Liver (tissue), 10 donors: ENCODE measurements at places on chromosomes 5 and 9. TPM values are rescaled to one million over a fixed set of nuclear protein-coding genes. Genes with fewer than 3 reads are reported as not detected.

GRCh38 chr5:1498623-1499416 is 24.9 kb downstream of the LPCAT1 start:
- no peak for DNase-seq

DNA sequence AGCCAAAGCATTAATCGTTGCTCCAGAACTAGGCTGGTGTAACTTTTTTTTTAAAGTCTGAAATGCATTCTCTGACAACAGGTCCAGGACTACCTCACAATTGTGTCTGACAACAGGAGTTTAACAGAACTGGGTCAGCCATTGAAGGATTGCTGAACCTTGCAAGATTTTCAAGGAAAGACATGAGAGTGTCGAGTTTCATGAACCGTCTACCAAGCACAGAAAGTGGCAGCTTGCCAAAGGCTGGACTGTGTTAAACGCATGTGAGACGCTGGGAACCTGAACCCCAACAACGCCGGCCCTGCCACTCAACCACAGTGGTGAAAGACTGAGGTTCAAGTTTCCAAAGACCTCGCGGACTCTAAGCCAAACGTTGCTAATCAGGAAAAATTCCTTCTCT is 79.1 kb downstream of the LHFPL2 start:
- peak; percentile 35 for DNase-seq

SPINK5 gene
- total RNA-seq = 0.42 TPM

DNA sequence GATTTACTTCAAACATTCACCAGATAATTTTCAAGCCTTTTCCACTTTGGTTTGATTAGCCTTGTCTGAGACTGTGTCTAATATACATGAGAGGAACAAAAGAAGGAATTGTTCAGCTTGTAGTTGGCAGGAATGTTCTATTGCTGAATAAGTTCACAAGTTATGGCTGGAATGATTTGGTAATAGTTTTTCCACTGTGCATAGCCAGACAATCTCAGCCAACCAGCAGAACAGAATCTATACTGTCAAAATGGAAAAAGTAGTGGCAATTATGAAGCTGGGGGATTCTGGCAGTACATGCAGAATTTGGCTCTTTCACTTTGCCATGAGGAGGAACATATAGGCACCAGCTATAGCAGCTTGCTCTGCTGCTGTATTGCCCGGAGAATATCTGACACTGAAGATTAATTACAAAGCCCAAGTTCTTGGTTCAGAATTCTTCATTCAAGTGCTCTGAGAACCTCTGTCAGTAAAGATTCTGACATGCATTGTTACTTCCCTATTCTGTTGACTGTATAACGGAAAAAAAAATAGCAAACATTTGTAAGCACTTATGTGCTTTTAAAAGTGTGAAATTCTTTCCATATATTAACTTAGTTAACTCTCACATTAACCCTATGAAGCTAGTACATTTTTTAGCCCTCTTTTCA is 150.6 kb downstream of the PRR16 start:
- DNase-seq = no peak

- DNase-seq = no peak
Measured at GRCh38 chr5:178473854-178474253, 116.3 kb downstream of the COL23A1 start.

AQP7 gene
- total RNA-seq = 4.8 TPM

WNT8A gene
- not detected for total RNA-seq

DNA sequence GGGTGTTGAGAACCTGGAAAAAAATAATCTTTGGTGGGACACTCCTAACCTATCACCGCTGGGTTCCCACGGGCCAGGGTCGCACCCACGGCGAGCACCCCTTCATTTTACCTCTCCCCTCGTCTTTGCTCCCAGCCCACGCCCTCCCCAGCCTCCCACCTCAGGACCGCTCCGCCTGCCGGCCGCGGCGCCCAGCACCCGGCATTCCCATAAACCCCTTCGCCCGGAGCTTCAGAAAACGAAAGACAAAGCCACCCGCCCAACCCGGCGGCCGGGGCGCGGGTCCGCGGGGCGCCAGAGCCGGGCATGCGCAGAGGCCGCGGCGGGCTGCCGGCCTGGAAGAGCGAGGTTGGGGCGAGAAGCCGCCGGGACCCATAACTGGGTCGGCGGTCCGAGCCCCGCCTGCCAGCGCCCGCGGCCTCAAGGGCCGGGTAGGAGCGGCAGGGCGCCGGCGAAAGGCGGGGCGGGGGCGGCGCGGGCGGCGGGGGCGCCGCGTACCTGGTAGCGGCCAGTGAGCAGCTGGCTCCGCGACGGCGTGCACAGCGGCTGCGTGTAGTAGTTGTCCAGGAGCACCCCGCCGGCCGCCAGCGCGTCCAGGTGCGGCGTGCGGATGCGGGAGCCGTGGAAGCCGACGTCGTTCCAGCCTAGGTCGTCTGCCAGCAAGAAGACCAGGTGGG is 533 bp downstream of the ARSB start:
- peak; percentile 83 for DNase-seq

DNA sequence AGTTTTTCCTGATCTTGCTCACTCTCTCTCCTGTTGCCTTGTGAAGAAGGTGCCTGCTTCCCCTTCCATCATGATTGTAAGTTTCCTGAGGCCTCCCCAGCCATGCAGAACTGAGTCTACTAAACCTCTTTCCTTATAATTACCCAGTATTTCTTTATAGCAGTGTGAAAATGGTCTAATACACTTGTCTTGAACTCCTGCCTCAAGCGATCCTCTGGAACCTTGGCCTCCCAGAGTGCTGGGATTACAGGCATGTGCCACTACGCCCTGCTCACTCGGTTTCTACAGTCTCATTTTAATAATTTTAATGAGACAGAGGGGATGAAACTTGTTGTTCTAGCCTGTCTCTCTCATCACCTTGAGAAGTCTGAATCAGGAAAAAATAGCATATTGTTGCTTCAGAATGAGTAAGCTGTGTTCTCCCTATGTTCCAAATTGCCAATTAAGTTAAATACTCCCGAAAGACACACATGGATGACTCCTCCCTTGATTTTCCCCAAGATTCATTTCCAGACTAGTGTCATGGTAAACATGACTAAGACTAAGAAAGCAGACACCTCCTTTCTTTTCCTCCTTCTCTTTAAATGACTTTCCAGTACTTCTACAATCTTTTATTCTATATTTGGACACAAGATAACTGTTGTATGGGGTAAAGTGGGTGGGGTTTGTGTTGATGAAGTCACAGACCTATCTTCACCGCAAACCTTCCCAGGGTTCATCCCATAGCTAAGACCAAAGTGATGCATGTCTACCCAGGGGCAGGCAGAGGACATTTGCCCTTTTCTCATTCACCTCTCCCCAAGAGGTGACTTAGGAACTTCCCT is 7.8 kb upstream of the DNAJC18 start:
- no peak for DNase-seq
